ENCODE measurements at places on chromosomes 4 and X. TPM values are rescaled to one million over a fixed set of nuclear protein-coding genes. Genes with fewer than 3 reads are reported as not detected.

Gene IGSF1
- total RNA-seq = not detected

Gene USP46
- 4.3 TPM for total RNA-seq

Gene UGT2B7
- not detected for total RNA-seq

Gene DSPP
- not detected for total RNA-seq

Gene TLR3
- not detected for total RNA-seq

Gene GYG2
- not detected for total RNA-seq

Gene SSX4B
- not detected for total RNA-seq

Gene SORCS2
- total RNA-seq = not detected

Gene KLF8
- 5.4 TPM for total RNA-seq

Gene PDGFRA
- not detected for total RNA-seq

Gene TKTL2
- not detected for total RNA-seq

Gene HSFX1
- 0.47 TPM for total RNA-seq

Gene PNMA5
- 0.05 TPM for total RNA-seq

Gene CXCL6
- not detected for total RNA-seq

Gene HELT
- total RNA-seq = not detected

Gene PSAPL1
- not detected for total RNA-seq
